A549 treated with CpdA at 1 μM for 4 hours (cell line): ENCODE measurements at places on chromosomes 11 and 22. TPM values are rescaled to one million over a fixed set of nuclear protein-coding genes. Genes with fewer than 3 reads are reported as not detected.

The GSTT4 gene
- total RNA-seq: not detected in 5 replicates

The OR51E2 gene
- total RNA-seq: 0.02 to 0.14 TPM in 2 of 5 replicates, not detected in the others

The WNT11 gene
- 0.35 to 1.5 TPM (median 0.97 TPM) in 5 replicates for total RNA-seq

The OR4D9 gene
- not detected in 5 replicates for total RNA-seq

The SEZ6L gene
- not detected in 5 replicates for total RNA-seq

The PGAP2 gene
- 17.6 to 22.7 TPM (median 21.5 TPM) in 5 replicates for total RNA-seq

The IFITM10 gene
- 0.79 to 1.9 TPM (median 1.0 TPM) in 5 replicates for total RNA-seq

The TSGA10IP gene
- total RNA-seq: not detected in 5 replicates

The KRTAP5-2 gene
- total RNA-seq: not detected in 5 replicates

The CARD18 gene
- not detected in 5 replicates for total RNA-seq

The MUC15 gene
- total RNA-seq: not detected in 5 replicates

The CLMP gene
- 22.8 to 35.9 TPM (median 31.0 TPM) in 5 replicates for total RNA-seq

The FOLH1 gene
- total RNA-seq: not detected in 5 replicates

The RBFOX2 gene
- 31.0 to 37.3 TPM (median 35.0 TPM) in 5 replicates for total RNA-seq

The TIGD3 gene
- total RNA-seq: 0.72 to 1.1 TPM (median 0.91 TPM) in 5 replicates

The CDCA5 gene
- 58.8 to 74.6 TPM (median 69.2 TPM) in 5 replicates for total RNA-seq

The RAG1 gene
- total RNA-seq: 0.08 to 0.40 TPM (median 0.16 TPM) in 5 replicates

The TMEM41B gene
- total RNA-seq: 23.3 to 33.1 TPM (median 25.8 TPM) in 5 replicates

The LMNTD2 gene
- 2.0 to 3.5 TPM (median 2.3 TPM) in 5 replicates for total RNA-seq

The BACE1 gene
- total RNA-seq: 7.5 to 10.3 TPM (median 8.7 TPM) in 5 replicates

The OLFML1 gene
- total RNA-seq: 0.02 TPM in 1 of 5 replicates, not detected in the others

The MPST gene
- total RNA-seq: 36.7 to 74.6 TPM (median 65.0 TPM) in 5 replicates

The POTEH gene
- 0.06 TPM in 1 of 5 replicates, not detected in the others for total RNA-seq

The AIFM3 gene
- total RNA-seq: 2.0 to 4.6 TPM (median 3.5 TPM) in 5 replicates

The ANO9 gene
- 0.51 to 1.2 TPM (median 0.77 TPM) in 5 replicates for total RNA-seq

The SHANK2 gene
- total RNA-seq: 6.6 to 12.0 TPM (median 9.4 TPM) in 5 replicates

The GGTLC3 gene
- total RNA-seq: not detected in 5 replicates

The KRTAP5-8 gene
- not detected in 5 replicates for total RNA-seq

The FREY1 gene
- 0.37 to 0.59 TPM (median 0.48 TPM) in 4 of 5 replicates, not detected in the other for total RNA-seq

The SMC1B gene
- 0.02 to 0.04 TPM in 2 of 5 replicates, not detected in the others for total RNA-seq

The ALX4 gene
- 4.7 to 6.7 TPM (median 6.0 TPM) in 5 replicates for total RNA-seq

The NCAPD3 gene
- 23.2 to 29.2 TPM (median 27.5 TPM) in 5 replicates for total RNA-seq

The SGSM1 gene
- total RNA-seq: 0.17 to 0.68 TPM (median 0.38 TPM) in 5 replicates

The ARHGAP8 gene
- total RNA-seq: 1.3 to 2.6 TPM (median 1.8 TPM) in 5 replicates

The DLG2 gene
- total RNA-seq: 0.28 to 0.60 TPM (median 0.33 TPM) in 5 replicates

The RBMXL2 gene
- total RNA-seq: not detected in 5 replicates

The GNG3 gene
- total RNA-seq: 0.08 TPM in 1 of 5 replicates, not detected in the others

The CDKN1C gene
- total RNA-seq: 0.52 to 0.92 TPM (median 0.71 TPM) in 5 replicates
